Stimulated activated CD4-positive, alpha-beta T cell treated with anti-CD3 and anti-CD28 coated beads, Interleukin-4, amount 100 ng/mL, for 24 hours (primary cell): ENCODE measurements at places on chromosomes 5 and 9.

DNA sequence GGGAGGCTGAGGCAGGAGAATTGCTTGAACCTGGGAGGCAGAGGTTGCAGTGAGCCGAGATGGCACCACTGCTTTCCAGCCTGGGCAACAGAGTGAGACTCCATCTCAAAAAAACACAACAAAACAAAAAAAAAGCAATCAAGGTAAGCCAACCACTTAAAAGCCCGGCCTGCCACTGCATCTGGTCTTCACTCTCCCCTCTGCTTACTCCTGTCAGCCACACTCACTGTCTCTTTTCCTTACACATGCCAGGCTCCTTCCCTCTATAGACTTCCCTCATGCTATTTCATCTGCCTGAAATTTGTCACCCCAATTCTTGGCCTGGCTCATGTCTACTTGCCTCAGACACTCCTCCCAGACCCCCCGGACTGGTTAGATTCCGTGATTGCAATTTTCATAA lies 17.6 kb upstream of the LIFR start:
- DNase-seq: no peak

DNA sequence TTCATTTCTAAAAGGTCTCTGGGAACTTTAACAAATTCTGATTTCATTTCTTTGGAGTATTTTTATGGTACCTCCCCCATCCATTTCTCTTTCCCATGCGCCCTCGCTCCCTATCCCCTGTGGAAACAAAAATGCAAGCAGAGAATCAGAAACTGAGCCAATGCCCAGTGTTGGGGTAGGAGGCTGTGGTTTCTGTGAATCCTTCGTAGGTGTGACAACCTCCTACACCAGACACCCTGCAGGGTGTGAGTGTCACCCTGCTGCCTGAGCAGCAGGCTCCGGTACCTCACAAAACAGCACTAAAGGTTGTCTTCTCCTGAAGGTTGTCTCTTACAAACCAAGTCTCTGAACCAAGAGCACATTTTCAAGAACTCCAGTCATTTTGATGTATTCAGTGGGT lies 103.8 kb upstream of the CTSL start:
- DNase-seq: no peak

DNA sequence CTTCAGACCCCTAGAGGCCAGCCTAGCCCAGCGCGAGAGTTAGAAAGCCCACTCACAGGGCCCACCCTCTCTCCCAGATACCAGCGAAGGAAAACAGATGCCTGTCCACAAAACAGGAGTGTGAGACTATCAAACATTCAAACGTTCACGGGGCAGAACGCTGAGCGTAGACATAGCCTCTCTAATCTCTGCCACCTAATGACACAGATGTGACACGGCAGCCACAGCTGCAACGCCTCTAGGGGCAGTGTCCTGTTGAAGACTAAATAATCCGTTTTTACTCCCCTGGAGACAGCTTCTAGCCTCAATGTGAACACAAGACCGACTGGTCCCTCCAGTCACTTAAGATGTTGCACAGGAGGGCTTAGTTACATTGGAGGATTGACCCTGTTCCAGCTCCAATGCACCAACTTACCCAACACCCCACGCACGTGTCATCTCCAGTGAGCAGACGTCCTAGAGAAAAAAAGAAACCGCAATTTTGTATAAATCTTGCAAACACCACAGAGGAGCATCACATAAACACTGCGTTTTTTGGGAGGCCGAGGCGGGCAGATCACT lies 14.3 kb downstream of the DIPK1B start:
- peak; percentile 49 for DNase-seq

DNA sequence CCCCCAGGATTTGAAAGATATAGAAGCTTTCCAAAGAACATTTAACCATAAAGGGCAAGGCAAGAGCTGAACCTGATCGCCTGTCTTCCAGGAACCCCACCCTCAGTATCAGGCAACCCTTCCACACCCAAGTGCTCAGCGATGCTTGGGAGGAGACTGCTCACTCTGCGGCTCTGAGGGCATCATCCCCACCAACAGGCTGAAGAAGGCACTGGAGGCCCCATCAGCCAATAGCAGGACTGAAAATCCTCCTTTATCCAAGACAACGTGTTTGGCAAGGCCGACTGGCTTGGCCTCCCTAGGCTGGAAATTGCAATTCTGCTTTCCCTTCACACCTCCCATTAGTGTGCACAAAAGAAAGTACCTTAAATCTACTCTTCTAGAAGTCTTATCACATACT lies 1.4 kb upstream of the PPP2CA start:
- DNase-seq: peak; percentile 7

- DNase-seq: no peak
Measured at GRCh38 chr5:179261301-179262125, 83.7 kb downstream of the ADAMTS2 start.
